ENCODE measurements at places on chromosomes 2 and 18. TPM values are rescaled to one million over a fixed set of nuclear protein-coding genes. Genes with fewer than 3 reads are reported as not detected.

Gene TCF7L1
- 2.0 TPM for total RNA-seq

Gene SLC5A7
- not detected for total RNA-seq

Gene FAM228A
- not detected for total RNA-seq

Gene CD226
- 1.3 TPM for total RNA-seq

Gene CNGA3
- 1.3 TPM for total RNA-seq

Gene BCL11A
- total RNA-seq = 28.9 TPM

Measured in left colon (tissue), 2 donors.